Activated CD4-positive, alpha-beta T cell treated with anti-CD3 and anti-CD28 coated beads, Interleukin-2, amount 50 U/mL, for 16 hours (primary cell): ENCODE measurements at places on chromosomes 1 and 21.
A peak's percentile ranks its signal among the peaks of the same experiment; 100 is the strongest.

DNA sequence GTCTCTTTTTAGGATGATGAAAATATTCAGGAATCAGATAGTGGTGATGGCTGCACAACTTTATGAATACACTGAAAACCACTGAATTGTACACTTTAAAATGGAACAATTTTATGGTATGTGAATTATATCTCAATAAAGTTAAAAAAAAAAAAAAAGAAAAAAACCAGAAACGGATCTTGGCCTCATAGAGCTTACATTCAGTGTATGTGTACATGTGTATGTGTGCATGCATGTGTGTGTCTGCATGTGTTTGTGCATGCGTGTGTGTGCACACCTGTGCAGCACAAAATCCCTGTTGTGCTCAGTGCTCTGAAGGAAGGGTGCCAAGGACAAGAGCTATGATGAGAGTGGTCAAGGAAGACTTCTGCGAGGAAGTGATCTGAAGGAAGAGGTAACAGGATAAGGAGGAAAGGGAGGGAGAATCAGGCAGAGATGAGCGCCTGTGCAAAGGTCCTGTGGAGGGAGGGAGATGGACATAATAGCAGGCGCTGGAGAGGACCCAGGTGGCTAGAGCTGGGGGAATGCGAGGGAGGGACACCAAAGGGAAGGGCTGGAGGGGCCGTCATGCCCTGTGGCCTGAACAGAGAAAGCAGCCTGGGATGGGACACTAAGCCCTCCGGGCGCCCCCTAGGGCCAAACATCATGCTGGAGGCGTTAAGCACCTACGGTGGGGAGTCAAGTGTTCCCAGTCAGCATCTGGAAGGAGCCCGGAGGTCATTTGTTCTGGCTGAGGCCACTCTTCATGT, 25.2 kb downstream of the NKAIN1 start:
- DNase-seq: no peak

DNA sequence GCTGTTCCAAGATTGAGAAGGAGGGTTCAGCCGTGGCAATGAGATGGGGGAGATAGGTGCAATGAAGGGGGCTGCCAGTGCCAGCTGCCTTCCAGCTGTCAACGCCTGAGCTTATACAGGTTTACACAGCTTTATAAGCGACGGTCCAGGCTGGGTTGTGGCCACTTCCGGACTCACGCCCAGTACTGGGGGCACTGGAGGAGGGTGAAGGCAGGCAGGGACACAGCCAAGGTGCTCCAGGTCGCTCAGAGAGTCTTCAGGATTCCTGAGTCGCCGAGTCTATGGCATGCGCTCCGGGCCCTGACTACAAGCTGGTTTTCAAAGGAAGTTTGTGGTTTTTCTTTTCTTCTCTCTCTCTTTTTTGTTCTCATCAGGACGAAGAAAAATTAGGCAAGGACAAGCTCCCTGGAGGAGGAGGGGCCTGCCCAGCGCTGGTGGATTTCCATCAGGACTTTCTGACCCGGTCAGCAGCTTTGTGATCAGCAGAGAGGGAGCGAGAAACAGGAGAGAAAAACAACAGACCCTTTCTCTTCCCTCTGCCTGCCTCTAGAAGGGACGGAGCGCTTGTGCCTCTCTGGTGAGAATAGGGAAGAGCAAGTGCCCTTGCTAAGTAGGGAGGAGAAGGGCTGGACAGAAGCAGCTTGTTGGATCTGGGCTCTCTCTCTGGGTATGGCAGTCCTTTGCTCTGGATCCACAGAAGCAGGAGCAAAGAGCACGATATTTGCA, at the start of gene MINDY1:
TSS of gene MINDY1 (minus strand) at position 576 of the 726 bp plus-strand sequence. CDS start 4,285 bp downstream, outside the sequence.
- peak; percentile 57 for DNase-seq

GRCh38 chr1:12518931-12519692, 98.9 kb downstream of the DHRS3 start:
- peak; percentile 76 for DNase-seq

GRCh38 chr1:23727362-23727811, 15.9 kb upstream of the ELOA start:
- DNase-seq: no peak

- no peak for DNase-seq
Measured at GRCh38 chr1:31224068-31224467, 15.6 kb downstream of the NKAIN1 start.

GRCh38 chr1:153220606-153221303, 3.4 kb downstream of the PRR9 start:
- no peak for DNase-seq

- DNase-seq: no peak
Measured at GRCh38 chr21:24183077-24183476, 1424.2 kb downstream of the MRPL39 start.

GRCh38 chr1:62237361-62237760, 42.7 kb downstream of the L1TD1 start:
- DNase-seq: no peak

GRCh38 chr1:198632007-198632406, 6.8 kb upstream of the PTPRC start:
- no peak for DNase-seq

DNA sequence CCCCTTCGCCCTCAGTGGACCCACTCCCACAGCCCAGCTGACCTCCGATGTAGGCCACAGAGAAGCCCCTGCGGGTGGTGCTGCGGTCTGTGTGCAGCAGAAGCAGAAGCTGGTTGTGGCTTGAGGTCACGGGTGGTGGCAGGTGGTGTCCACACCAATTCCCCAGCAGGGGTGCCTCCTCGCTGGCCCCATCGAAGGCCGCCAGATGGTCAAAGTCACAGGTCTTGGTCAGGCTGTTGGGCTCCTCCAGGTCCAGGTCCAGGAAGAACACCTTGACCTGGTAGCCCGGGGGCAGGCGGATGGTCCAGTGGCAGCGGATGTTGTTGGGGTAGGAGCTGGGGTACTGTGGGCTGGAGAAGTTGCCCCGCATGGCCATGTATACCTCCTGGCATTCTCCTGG, 13.1 kb downstream of the CDCP2 start:
- DNase-seq: no peak

- DNase-seq: no peak
Measured at GRCh38 chr1:42239041-42239440, 74.5 kb upstream of the GUCA2A start.

DNA sequence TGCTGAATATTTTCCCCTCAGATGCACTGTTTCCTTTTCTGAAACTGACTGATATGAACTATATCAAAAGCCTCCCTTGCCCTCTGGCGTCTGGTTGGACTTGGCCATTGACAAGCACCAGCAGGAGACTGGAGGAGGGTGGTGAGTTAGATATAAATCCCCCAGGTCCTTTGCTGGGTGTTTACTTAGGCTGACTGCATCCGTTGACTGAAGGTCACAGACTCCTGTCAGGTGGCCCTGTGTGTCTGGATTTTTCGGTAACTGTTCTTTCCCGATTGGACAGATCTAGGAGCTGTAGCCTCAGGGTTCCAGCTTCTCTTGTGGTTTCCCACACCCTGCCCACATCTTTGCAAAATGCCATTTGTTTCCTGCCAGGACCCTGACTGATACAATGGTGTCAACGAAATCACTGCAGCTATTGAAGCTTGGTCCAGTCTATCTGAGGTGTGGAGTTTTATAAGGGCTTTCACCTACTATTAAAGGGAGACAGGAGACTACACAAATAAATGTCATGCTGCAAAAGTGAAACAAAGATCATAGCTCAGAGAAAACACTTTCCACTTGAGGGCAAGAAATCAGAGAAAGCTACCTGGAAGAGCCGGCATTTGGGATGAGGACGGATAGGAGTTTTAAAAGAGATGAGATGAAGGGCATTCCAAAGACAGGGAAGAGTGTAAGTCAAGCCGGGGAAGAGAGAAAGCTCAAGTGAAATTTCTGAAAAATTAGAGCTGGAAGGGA, 1.5 kb upstream of the MAGI3 start:
- DNase-seq: no peak

DNA sequence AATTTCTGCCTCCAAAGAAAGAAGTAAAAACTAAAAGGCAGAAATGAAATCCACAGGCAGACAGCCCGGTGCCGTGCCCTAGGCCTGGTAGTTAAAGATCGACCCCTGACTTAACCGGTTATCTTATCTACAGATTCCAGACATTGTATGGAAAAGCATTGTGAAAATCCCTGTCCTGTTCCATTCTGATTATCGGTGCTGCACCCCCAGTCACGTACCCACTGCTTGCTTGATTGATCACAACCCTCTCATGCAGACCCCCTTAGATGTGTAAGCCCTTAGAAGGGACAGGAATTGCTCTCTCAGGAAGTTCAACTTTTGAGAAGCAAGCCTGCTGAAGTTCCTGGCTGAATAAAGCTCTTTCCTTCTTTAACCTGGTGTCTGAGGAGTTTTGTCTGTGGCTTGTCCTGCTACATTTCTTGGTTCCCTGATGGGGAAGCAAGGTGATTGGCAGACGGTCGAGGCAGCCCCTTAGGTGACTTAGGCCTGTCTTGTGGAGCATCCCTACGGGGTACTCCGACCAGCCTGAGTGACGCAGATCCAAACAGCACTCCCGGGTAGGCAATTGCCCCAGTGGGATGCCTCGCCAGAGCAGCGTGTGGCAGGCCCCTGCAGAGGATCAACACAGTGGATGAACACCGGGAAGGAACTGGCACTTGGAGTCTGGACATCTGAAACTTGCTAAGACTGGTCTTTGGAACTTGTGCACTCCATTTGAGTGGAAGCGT, 111.2 kb upstream of the PPM1J start:
- no peak for DNase-seq

GRCh38 chr1:116826818-116827606, 72.8 kb downstream of the CD2 start:
- peak; percentile 97 for DNase-seq

DNA sequence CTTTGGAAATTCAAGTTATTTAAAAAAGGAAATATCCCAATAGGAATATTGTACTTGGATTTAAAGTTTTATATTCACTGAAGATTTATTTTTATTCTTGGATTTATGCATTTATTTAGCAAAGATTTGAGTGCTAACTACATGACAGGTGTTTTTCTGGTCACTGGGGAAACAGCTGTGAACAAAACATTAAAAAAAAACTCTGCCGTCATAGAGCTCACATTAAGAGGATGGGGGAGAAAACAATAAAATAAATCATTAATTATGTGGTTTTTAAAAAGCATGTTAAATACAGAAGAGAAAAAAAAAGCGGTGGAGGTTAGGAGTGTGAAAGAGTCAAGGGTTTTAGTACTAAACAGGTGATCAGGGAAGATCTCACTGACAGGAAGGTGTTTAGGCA, 149.9 kb downstream of the GALNT2 start:
- DNase-seq: no peak

- DNase-seq: no peak
Measured at GRCh38 chr1:222240536-222241181, 307.2 kb downstream of the HHIPL2 start.

DNA sequence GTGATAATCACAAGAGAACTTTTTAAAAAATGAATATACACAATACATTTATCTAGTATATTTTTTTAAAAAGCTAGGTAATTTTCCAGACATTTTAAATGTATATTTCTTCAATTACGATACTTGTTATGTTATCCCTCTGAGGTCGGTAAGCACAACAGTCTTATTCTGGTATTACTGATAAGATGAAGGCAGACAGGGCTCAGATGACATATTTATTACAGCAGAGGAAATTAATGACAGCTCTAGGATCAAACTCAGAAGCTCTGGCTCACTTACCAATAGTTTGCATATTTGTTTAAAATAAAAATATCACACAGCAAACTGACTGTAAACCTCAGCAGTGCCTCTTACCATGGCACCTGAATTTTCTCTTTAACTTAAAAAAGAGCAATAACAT, 1347.0 kb upstream of the ADGRL2 start:
- DNase-seq: no peak

GRCh38 chr1:9317591-9318417, 25.1 kb downstream of the SPSB1 start:
- DNase-seq: peak; percentile 13

DNA sequence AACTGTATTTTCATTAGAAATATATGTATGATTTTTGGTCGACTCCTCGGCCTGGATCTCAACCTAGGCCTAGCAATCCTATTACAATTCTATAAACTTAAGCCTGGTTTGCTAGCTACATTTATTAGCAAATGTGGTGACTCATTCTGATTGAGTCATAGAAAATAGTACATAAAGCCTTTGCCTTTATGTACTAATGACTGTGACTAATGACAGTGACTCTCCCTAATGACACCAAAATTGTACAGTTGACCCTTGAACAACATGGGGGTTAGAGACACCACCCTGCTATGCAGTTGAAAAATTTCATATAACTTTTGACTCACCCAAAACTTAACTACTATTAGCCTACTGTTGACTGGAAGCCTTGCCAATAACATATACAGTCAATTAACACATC, 78.9 kb downstream of the CLEC20A start:
- DNase-seq: no peak

DNA sequence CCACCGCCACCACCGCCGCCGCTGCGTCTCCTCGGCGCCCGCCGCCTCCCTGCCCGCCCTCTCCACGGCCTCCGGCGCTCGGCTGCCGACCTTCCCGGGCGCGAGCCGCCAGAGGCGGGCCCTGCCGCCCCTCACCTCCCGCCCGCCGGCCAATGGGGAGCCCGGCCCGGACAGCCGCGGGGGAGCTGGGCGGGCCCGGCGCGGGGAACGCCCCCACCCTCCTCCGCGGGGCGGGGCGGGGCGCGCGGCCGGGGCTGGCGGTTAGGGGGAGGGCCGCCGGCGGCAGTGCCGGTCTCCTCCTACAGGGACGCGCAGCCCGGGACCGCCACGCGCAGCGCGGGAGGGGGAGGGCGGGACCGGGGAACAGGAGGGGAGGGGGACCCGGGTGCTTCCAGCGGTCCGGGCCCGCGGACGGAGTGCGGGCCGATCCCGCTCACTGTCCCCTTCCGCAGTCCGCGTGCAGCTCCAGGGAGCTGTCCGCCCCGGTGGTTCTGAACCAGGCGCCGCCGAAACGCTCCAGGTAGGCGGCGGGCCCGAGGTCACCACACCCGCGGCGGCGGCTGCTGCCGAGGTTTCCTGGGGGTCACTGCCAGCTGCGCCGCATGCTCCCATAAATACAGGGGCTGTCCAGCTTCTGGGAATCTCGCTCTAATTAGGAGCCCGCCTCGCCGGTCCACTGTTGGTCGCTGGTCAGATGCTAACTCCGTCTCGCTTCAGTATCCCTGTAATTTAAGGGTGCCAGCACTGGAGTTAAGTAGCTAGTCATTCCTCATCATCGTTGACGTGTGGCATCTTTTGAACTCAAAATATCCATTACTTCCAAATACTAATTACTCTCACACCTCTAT, at the start of gene PGBD5:
TSS of gene PGBD5 (minus strand) at position 87 of the 848 bp plus-strand sequence. CDS start 404 bp downstream, outside the sequence.
- peak; percentile 55 for DNase-seq

DNA sequence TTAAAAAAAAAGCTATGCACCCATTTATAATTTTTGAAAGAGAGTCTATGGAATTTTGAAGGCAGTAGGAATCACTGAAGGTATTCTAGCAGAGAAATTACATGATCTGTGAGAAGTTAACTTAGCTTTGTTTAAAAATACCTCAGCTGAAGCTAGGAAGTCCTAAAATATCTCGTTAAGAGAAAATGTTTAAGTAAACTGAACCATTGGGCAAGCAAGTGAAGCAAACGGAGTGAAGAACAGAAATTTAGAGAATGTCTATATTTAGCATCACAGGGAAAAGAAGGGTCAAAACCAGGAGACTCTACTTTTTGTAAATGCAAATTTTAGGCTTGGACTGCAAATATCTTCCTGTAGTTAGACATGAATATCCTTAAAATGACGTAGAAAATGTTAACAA, 230.8 kb downstream of the HMCN1 start:
- DNase-seq: no peak
